ENCODE measurements at places on chromosomes 16 and 17.

DNA sequence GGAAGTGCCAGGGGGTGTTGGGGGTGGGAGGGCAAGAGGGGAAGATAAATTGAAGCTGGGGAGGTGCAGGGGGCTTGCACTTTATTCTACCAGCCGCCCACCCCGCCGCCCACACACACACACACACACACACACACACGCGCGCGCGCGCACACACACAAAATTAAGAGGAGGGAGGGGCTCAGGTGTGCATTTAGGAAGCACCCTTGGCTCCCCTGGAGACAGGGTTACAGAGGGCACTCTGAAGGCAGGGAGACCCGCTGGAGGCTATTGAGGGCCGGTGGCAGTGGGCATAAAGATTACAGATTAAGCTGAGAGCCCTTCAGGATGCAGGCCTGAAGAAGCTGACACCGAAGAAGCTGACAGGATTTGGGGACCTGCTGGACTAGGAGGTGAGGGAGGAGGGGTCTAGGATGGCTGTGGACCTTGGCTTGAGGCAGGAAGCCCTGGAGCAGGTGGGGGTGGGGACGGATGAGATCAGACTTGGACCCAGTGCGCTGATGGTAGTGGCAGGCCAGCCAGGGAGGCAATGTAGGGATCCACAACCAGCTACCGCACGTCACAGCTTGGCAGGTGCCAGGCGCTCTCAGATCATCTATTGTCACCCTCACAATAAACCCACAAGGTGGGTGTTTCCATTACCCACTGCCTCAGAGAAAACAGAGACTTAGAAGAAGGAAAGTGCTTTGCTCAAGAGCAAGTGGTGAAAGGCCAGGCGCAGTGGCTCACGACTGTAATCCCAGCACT, 772 bp upstream of the SAMD14 start:
- DNase-seq = no peak

- no peak for DNase-seq
Observed at GRCh38 chr17:77433385-77434135, 292.8 kb downstream of the SEC14L1 start.

- DNase-seq = peak; percentile 73
Observed at GRCh38 chr16:471353-472198, 46.1 kb downstream of the RAB11FIP3 start.

DNA sequence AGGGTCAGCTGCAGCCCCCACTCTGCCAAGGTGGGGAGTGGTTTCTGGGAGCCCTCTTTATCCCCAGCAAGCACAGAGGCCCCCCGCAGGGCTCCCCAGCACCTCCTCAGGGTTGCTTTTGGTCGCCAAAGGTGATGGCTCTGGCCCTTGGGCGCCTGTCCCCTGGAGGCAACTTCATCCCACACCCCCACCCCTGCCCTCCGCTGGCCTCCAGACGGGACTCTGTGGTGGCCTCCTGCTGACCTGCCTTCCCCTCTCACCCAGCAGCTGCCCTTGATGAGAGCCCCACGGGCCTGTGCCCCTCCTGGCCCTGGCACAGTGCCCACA, 7.8 kb upstream of the RHOT2 start:
- no peak for DNase-seq

- DNase-seq = no peak
Observed at GRCh38 chr17:29283496-29283895, 10.5 kb downstream of the NUFIP2 start.

- no peak for DNase-seq
Observed at GRCh38 chr17:51721730-51722129, 436.8 kb downstream of the CA10 start.

DNA sequence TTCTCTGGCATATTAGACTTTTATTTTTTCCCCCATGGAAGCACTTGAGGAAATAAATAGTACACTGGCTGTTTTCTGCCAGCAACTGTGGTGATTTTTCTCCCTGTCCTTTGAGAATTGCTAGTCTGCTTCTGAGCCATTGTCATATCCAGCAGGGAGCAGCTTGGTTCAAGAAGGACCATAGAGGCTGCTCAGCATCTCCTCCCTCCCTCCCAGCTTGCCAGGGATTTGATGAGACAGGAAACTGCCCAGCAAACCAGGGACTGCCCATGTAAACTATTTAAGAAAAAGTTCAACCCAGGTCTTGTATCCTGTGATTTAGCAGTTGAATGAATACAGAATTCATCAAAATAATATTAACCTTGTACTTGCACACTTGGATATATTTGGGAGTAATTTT, 39.5 kb downstream of the CYB5B start:
- DNase-seq = no peak

GRCh38 chr17:35617505-35617904, 30.4 kb downstream of the AP2B1 start:
- DNase-seq = no peak

GRCh38 chr17:2068031-2068518, 13.2 kb downstream of the HIC1 start:
- DNase-seq = no peak

DNA sequence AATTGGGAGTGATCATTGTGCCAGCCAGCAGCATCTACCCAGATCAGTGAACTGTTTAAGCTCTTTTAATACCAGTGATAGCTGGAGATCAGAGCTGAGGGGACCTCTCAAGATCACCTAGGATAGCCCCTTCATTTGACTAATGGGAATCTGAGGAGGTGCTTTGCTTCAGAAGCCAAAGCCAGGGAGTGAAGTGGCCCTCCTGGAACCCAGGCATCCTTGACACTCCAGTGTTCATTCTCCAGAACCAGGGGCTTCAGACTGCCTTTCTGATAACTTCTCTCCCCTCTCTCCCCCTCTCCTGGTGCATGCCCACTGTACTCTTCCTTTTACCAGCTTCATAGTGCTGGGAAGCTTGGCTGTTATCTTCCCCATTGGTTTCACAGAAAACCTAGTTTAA, 48.0 kb upstream of the SLC12A3 start:
- no peak for DNase-seq

DNA sequence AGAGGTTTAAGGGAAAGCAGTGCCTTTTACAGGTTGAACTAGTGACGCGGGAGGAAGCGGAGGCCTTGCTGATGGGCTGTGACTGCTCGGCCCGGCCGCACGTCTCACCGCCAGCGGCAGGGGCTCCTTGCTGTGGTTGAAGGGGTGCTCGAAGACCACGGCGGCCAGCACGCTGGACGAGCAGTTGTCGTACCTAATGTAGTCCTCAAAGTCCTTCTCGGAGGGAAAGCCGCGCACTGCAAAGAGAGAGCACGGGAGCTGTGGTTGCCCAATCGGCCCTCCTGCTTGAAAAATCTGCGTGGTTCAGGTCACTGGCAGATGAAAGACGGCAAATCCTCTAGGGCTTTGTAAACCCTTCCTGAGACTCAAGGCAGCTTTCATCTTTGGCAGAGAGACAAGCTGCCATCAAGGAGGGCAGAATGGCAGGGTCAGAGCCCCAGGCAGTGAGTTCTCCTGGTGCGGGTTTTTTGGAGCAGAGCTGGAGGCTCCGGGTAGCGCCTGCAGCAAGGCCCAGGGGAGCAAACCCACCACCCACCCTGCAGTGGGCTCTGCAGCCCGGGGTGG, 16.1 kb downstream of the ABCA3 start:
- no peak for DNase-seq

DNA sequence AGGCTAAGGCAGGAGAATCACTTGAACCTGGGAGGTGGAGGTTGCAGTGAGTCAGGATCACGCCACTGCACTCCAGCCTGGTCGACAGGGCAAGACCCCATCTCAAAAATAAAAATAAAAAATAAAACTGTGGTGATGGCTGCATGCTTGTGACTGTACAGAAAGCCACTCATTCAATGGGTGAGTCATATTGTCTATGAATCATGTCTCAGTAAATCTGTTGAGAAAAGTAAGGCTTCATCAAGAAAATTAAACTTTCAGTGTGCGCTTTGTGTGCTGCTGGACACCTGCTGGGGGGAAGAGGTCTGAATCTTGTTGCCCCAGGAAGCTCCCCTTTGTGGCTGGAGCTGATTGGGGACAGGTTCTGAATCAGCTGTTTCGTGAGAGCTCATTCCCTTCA, 11.3 kb downstream of the NUBP1 start:
- DNase-seq = no peak

DNA sequence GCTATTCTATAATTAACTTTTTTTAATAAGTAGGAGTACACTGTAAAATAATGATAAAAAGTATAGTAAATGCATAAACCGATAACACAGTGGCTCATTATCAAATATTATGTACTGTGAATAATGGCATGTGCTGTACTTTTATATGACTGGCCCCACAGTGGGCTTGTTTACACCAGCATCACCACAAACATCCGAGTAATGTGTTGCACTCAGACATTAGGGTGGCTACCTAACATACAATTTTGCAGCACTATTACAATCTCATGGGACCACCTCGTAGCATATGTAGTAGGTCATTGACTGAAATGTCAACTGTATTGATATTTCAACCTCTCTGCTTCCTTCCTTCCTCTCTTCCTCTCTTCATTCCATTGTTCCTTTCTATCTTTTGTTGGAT, 51.7 kb downstream of the TBX4 start:
- DNase-seq = no peak

DNA sequence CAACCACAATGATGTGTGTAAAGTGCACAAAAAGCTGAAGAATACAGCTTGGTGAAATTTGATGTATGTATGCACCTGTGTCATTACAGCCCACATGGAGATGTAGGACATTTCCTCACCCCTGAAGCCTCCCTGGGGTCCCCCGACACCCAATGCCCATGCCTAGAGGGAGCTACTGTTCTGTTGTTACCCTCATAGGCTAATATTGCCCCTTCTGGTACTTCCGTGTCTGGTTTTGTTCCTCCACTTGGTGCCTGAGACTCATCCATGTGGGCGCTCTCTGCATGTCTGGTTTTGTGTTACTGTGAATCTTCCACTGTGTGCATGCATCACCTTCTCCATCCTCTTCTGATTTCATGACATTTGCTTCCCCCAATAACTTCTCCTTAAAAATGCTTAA, 18.6 kb downstream of the TNFRSF13B start:
- no peak for DNase-seq

DNA sequence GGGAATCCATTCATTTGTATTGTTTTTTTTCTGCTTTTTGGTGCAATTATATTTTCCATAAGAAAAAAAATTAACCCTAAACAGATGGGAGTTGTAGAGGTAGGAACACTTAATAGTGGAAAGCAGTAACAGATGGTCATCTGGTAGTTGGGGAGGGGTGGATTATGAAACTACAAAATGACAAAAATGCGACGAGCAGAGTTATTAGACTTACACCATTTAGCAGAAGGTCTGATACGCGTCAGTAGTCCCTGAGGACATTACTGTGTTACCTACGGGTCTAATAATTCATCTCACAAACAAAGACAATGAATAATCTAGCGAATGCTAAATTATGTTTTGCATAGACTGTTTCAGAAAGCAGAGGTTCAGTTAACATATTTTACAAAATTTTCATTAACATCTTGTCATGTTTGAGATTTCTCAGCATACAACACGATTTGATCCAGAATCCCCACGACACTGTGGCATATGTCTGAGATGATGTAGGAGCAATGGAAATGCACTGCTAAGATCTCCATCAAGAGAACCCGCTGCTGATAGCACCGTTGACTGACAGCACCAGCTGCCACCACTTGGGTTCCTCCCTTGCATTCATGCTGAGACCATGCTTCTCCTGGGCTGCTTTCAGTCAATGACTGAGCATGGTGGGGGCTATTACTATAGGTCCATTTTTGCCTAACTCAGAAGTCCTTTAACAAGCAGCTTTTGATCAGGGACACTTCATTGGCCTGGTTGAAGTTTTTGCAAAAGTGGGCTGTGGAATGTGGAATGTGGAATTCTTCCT, 182.2 kb upstream of the CPHXL start:
- DNase-seq = no peak

DNA sequence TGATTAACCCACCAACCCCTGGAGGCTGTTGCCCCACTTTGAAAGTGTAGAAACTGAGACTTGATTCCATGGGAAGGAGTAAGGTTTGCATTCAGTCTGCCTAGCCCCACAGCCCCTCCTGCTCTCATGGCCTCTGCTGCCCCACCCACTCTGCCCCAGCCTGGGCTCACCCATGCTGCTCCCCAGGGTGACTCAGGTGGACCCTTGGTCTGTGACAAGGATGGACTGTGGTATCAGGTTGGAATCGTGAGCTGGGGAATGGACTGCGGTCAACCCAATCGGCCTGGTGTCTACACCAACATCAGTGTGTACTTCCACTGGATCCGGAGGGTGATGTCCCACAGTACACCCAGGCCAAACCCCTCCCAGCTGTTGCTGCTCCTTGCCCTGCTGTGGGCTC, 6.5 kb downstream of the PRSS41 start:
- no peak for DNase-seq

DNA sequence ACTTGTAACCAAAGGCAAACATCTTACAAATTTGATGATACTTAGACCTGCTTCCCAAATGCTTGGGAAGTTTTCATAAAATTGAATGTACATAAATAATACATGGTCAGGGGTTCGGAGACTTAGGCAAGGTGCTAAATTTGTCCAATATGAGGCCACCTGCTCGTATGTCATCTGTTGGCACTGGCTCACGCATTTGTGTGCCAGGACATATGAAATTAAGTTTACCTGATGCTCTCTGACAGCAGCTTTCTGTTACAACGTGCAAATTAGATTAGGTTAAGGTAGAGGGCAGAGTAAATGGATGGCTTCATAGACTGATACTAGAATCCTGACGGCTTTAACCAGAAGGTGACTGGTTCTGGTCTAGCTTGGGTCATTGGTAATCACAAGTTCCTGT, 970.3 kb upstream of the RBFOX1 start:
- DNase-seq = no peak

DNA sequence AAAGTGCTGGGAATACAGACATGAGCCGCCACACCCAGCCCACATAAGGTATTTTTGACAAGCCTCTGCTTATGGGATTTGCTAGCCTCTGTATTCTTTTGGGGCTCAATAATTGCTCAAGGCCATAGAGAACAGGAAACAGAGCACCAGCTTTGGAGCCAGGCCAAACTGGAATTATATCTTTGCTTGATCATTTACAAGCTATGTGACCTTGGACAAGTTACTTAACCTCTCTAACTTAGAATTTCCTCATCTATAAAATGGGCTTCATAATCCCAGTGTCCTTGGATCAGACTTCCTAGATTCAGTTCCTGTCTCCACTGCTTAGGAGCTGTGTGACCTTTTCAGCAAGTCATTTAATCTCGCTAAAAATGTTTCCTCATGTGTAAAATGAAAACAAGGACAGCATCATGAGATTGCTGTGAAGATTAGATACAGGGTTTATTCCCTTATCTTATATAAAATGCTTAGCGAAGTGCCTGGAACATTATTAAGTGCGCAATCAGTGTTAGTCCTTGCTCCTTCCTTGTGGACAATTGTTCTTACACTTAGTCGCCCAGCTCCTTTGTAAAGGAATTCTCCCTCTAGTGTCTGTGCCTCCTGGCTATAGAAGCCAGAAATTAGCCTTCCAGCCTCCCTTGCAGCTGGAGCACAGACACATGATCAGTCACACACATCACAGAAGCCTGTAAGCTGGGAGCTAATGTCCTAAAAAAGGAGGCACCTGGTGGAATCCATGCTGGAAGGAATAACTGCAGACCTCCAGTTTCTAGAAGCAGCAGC, 16.6 kb downstream of the KRT9 start:
- no peak for DNase-seq

- no peak for DNase-seq
Observed at GRCh38 chr16:6144463-6144862, 1046.9 kb upstream of the EEF2KMT start.

DNA sequence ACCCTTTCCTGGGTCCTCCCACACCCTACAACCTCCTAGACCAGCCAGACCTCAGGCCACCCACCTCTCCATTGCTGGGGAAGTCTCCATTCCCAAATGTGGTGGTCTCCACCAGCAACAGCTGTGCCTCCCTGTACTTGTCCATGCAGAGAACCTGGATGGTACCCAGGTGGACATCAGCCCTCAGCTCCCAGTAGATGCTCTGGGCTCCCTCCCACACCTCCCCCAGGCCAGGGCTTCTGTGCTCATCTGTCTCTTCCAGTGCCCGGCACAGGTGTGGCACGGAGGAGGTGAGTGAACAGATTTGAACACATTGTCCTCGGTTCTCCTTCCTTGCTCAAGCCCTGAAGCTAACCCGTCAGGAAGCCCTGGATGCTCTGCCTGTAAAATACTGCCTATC, 34.6 kb downstream of the LGALS9 start:
- no peak for DNase-seq

All from ecto neural progenitor cell (in vitro differentiated cells).